ENCODE measurements at places on chromosomes 11 and 22. TPM values are rescaled to one million over a fixed set of nuclear protein-coding genes. Genes with fewer than 3 reads are reported as not detected.

- no peak for DNase-seq
Measured at GRCh38 chr11:131893988-131894387, 523.6 kb downstream of the NTM start.

DNA sequence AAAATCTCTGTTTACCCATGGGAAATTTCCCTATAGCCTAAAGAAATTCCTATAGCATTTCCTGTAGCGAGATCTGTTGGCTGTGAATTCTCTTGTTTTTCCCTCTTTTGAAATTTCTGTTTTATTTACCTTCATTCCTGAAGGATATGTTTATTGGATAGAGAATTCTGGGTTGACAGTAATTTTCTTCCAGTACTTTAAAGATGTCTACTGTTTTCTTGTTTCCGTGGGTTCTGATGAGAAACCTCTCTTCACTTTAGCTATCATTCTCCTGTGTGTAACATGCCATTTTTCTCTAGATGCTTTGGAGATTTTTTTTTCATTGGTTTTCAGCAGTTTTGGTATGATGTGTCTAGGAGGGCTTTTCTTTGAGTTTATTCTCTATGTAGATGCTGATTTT lies 77.5 kb upstream of the SORL1-AS1 start:
- DNase-seq: no peak

Gene UBQLN3
- total RNA-seq: not detected

Gene MMP12
- total RNA-seq: not detected
